HCT116 (cell line): ENCODE measurements at places on chromosomes 11 and 22. TPM values are rescaled to one million over a fixed set of nuclear protein-coding genes. Genes with fewer than 3 reads are reported as not detected.
A peak's percentile ranks its signal among the peaks of the same experiment; 100 is the strongest.

- DNase-seq, result no peak
Observed at GRCh38 chr22:29524442-29525191, 28.9 kb downstream of the THOC5 start.

DNA sequence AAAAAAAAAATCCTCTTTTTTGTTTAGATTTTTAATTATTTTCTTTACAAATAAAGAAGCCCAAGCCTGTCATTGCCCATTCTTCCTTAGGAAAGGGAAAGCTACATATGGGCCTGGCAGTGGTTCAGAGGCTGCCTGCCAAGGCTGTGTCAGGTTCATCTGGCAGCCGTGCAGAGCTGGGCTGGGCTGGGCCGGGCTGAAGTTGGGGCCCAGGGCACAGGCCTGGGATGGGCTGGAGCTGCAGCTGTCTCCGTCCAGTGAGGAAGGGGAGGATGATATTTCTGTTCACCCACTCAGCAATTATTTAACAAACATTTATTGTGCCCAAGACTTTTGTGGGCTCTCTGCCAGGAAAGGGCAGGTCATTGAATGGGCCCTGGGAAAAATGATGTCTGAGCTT, 4.6 kb downstream of the PRR5L start:
- no peak for DNase-seq

GRCh38 chr11:129854232-129854805, 38.7 kb downstream of the TMEM45B start:
- DNase-seq, result no peak

Gene TMEM223
- total RNA-seq, result 18.4 TPM

Gene THY1
- total RNA-seq, result 1.1 TPM

DNA sequence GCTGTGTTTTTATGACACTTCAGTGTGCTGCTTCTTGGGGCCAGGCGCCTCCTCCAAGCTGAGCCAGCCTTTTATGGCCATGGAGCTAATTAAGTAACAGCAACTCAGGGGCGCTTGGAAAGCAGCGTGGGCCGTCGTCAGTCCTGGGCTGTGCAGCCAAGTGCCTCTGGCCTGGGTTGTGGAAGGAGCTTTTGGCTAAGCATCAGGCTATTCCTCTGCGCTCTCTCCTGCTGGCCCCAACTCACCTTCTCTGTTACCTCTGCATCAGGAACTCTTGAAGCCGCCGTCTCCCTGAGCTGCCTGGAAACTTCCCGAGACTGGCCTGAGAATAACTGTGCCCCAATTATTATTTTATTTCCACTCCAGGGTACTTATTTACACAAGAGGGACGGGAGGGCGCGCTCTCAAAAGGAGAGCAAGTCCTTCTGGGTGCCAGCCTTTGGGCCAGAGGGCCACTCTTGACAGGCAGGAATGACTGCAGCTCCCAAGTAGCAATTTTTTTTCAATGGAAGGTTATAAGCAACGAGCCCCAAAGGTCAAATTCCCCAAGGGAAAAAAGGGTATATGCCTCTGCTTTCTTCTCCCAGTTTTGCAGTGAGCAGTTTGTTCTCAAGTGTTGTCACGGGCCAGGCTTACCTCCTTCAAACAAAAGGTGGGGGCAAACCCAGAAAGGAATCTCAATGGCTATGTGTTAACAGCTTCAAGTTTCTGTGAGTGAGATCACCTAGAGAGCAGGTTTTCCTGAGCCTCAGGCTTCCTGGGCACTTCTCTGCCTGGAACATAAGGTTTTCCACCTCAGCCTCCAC, 38.5 kb upstream of the NAV2 start:
- no peak for DNase-seq

GRCh38 chr22:20792966-20793728, 19.2 kb downstream of the SERPIND1 start:
- DNase-seq, result no peak

DNA sequence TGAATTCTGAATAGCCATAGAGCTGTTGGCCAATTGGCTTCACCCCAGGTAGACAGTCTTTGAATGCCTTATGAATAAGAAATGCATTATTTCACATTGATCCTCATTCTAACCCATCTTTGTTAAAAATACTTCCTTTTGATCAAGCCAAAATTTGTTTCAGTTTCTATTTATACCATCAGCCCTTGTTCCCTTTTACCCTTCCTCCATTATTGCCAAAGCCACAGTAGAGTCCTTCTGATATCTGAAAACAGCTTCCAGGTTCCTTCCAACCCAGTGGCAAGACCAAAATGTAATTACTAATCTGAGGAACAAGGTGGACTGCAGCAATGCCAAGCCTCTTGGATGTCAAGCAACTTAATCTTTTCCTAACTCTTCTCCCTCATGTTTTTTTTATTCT, 458.8 kb downstream of the BUD13 start:
- DNase-seq, result no peak

- DNase-seq, result no peak
Observed at GRCh38 chr22:41925783-41926460, 684 bp downstream of the TNFRSF13C start.

DNA sequence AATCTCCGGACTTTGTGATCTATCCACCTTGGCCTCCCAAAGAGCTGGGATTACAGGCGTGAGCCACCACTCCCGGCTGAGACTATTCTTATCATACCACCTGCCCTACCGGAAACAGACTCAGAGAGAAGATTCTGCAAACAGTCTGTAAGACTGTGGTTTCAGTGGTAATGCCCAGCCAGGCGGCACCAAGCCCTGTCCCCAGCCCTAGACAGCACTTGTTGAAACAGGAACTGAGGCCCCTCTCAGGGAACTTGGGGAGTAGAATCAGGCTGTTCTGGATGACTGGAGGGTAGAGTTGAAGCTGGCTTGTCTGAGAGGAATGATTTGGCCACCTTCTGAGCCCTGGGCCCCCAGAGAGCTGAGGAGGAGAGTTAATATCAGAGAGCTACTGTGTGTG, 1.3 kb upstream of the INSC start:
- DNase-seq, result no peak

- no peak for DNase-seq
Observed at GRCh38 chr11:74756571-74756970, 7.9 kb downstream of the RNF169 start.

GRCh38 chr11:34620820-34621792, at the start of gene EHF:
EHF (plus strand) TSS chr11:34621093; CDS start chr11:34642631, 21,538 bp downstream.
- no peak for DNase-seq

GRCh38 chr11:59857439-59858434, 8.6 kb downstream of the TCN1 start:
- DNase-seq, result peak; percentile 71

- DNase-seq, result no peak
Observed at GRCh38 chr11:117071344-117071787, 26.9 kb downstream of the SIK3 start.

DNA sequence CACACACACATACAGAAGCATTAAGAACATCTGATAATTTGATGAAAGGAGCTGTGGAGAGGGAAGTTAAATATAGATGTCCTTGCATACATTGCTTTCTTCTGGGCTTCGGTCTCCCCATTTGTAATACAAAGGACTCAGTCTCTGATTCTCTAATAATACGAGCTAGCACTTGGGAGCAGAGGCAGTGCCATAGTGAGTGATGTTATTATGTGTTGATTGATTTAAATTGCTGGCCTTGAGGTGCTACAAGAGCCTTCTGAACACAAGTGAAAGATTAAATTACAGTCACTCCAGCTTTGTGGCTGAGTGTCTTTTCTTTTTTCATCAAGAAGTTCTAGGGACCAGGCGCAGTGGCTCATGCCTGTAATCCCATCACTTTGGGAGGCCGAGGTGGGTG, 61.5 kb upstream of the HMGXB4 start:
- no peak for DNase-seq

DNA sequence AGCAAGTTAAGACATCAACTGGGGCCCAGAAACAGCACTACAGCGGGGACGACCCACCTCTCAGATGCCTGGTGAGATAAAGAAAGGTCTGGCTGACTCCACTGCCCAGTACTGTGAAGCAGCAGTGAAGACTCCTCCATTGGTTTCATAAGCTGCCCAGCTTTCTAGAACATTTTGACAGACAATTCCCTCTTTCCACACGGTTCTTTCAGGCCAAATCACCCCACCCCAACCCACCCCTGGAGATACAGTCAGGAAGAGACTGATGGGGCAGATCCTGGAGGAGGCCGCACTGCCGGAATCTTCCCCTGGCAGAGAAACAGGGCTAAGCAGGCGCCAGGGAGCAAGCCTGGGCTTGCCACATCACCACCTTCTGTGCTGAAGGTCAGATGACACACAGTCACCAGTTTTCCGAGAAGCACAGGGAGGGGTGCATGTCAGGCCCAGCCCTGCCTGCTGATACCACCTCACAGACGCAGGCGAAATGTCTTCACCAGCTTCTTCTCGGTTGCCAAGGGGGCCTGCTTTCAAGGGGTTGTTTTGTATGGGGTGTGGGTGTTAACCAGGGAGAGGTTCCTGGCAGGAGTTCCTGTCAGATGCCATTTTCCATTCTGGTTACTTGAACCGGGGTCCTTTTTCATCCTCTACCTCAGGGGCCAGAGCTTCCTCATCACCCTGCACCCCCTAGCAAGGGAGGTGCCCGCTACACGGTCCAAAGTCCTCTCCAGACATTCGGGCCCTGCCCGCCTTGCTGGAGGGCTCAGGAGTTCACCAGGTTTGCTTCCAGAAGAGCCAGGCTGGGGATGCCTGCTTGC, 1.4 kb upstream of the NEAT1 start:
- DNase-seq, result peak; percentile 87

DNA sequence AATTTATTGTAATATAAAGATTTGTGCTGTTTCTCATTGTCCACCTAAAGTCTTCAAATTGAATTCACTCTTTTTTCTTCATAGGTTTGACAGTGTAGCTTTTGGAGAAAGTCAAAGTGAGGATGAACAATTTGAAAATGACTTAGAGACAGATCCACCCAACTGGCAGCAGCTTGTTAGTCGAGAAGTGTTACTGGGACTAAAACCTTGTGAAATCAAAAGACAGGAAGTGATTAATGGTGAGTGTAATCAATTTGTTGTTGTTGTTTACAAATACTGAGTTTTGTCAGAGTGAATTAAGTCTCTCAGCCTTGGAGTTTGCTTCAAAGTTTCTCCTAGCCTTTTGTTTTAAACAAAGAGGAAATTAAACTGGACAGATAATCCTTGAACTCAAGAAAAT, 53.6 kb upstream of the GRIK4 start:
- DNase-seq, result no peak

Gene ZBTB3
- total RNA-seq, result 11.3 TPM

Gene RBMXL2
- total RNA-seq, result 0.12 TPM

GRCh38 chr11:9704620-9705019, 40.7 kb downstream of the SWAP70 start:
- DNase-seq, result no peak

DNA sequence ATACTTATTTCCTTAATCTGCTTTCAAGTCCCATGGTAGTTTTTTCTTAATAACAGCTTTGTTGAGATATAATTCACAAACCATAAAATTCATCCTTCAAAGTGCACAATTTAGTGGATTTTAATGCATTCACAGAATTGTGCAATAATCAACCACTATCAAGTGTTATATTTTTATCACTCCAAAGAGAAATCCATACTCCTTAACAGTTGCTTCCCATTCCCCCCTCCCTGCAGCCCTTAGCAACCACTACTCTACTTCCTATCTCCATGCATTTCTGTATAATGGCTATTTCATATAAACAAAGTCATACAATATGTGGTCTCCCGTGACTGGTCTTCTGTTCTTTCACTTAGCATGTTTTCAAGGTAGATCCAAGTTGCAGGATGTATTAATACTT, 18.8 kb upstream of the NUP50 start:
- no peak for DNase-seq

DNA sequence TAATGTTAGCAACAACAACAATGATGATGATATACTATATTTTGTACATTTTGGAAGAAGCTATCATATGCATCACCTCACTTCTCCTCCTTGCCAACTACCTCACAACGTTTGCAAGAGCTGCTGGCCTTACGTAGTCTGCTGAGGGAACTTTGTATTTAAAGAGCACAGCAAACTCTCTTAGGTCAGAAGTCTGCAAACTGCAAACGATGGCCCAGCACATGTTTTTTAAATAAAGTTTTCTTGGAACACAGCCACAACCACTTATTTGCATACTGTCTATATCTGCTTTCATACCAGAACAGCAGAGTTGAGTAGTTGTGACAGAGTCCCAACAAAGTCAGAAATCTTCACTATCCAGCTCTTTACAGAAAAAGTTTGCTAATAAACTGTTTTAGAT, 261.7 kb downstream of the TENM4 start:
- DNase-seq, result no peak

DNA sequence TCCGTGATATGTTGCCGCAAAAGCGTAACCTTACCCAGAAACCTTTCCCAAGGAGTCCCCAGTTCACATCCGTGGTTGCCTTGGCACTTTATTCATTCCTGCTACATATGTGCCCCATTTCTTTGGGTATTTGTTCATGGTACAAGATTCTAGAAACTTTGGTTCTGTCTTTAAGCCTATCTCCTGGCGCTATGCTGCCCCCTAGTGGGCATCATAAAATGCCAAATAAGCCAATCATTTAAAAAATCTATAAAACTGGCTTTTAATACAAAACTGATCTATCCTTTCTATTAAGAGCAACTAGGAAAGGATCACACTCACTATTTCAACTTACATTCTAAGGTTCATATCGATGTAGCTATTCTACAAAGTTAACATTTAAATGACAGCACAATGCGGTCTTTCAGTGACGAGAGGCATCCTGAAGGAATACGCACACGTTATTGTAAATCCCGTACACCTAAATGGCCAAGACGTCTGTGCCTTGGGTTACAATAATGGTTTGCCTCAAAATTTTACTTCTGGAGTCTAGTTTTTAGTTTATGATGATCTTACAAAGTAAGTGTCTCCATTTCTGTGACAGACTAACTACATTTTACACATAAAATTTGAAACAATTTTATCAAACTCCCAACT, 16.2 kb downstream of the PIWIL3 start:
- DNase-seq, result peak; percentile 39

Gene SGSM1
- total RNA-seq, result 5.1 TPM

Gene HMBS
- 69.0 TPM for total RNA-seq

Gene SLC22A12
- total RNA-seq, result not detected

- no peak for DNase-seq
Observed at GRCh38 chr11:126497581-126498122, 142.2 kb downstream of the ST3GAL4 start.

- no peak for DNase-seq
Observed at GRCh38 chr11:32115446-32115845, 24.6 kb downstream of the RCN1 start.

DNA sequence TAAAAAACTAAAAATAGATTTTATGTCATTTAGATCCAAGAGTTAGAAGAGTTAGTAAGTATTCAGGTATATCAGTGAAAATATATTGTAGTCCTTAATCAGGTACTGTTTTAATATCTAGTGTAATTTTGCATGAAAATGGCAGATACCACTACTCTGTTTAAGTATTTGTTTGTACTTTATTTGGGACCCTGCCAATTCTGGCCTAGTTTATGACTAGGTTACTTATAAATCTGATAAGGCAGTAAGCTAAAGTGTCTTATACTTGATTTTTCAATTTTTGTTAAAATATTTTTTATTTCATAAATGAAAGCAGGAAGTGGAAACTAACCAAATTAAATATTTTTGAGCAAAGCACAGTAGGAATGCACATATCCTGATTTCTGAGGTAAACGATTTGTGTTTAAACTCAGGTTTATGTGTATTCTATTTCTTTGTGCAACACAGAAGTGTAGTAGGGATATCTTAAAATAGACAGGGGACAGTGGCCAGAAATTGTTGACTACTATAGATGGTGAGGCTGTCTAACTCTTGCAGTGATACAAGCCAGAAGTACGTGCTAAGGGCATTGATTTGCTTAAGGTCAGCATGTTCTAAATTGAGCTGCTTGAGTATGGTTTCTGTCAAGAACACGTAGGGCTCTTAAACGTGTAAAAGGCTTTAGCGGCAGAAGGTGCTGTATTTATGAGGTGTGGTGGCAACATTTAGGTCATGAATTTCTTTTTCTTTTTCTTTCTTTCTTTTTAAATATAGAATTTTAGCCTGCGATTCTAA, 34.0 kb downstream of the HIPK3 start:
- DNase-seq, result no peak

Gene MMP12
- not detected for total RNA-seq

GRCh38 chr22:27626675-27627443, 174.7 kb downstream of the MN1 start:
- no peak for DNase-seq
